ENCODE measurements at places on chromosomes 13 and 19.
A peak's percentile ranks its signal among the peaks of the same experiment; 100 is the strongest.

- no peak for DNase-seq
Observed at GRCh38 chr13:85724546-85725432, 74.4 kb downstream of the SLITRK6 start.

DNA sequence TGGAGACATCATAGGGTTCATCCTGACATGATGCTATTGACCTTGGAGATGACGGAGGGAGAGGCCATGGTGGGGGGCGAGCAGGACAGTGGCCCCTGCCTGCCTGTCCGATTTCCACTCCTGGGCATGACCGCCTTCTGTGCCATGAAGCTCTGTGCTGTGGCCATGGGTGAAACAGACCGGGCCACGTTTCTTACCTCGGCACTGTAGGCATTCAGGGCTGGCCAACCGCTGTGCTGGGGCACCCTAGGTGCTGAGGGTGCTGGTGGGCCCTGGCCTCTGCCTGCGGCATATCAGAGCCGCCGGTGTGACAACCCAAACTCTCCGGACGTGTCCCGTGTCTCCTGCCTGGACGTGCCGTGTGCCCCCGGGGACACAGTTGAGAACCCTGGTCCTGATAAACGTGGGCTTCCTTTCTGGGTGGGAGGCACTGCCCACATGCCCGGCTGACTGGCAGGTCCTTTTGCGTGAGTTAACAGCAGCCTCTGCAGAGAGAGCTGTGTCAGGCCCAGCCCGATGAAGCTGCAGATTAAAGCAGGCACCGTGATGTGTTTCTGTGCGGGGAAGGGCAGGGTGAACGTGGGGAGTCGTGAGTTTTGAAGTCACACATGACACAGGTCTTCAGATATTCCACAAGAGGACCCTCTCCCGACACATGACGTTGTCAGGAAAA is 46.5 kb downstream of the TMEM255B start:
- no peak for DNase-seq

- no peak for DNase-seq
Observed at GRCh38 chr19:31349160-31349881, at the start of gene TSHZ3. TSS of gene TSHZ3 (minus strand) at chr19:31349436. CDS start at chr19:31349219, 217 bp downstream.

DNA sequence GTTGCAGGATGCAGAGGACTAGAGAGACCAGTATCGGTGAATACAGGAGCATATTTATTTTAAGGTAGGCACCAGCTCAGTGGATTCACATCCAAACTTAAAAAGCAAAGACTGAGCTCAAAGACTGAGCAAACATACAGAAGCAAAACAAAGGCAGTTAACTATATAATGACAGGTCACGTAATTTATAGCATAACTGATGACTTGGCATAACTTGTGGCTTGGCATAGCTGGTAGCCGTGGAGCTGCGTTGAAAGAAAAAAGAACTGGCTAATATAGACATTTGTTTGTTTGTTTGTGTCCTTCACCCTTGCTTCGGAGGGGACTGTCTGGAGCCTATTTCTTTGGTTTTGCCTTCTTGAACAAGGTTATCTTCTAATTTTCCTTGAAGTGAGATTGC is 33.7 kb downstream of the ZNF493 start:
- DNase-seq = no peak

DNA sequence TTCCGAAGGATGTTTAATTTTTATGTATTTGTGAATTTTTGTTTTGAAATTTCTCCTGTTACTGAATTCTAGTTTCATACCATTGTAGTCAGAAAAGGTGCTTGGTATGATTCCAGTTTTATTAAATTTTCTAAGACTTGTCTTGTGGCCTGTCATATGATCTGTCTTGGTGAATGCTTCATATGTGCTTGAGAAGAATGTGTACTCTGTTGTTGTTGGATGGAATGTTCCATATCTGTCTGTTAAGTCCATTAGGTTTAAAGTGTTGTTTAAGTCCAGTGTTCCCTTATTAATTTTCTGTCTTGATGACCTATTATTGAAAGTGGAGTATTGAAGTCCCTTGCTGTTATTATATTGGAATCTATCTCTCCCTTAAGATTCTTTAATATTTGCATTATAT is 273.9 kb downstream of the ATP8A2 start:
- DNase-seq = no peak

DNA sequence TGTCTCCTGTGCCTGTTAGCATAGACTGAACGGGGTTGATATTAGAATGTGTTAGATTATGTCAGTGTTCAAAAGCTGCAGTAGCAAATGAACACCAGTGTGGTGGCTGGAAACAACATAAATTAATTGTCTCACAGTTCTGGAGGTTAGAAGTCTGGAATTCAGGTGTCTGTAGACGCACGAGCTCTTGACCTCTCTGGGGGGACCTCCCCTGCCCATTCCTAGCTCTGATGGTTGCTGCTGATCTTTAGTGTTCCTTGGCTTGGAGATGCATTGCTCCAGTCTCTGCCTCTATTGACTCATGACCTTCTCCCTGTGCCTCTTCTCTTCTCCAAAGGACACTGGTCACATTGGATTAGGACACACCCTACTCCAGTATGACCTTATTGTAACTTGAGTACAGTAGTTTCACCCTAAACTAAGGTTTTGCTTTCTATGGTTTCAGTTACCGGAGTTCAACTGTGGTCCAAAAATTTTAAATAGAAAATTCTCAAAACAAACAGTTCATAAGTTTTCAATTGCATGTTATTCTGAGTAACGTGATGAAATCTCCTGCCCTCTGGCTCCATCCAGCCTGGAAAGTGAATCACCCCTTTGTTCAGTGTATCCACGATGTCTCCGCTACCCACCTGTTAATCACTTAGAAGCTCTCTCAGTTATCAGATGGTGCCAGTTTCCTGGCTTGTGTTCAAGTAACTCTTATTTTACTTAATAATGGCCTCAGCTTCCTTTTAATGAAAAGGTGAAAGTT is 273.2 kb downstream of the MYO16 start:
- peak; percentile 77 for DNase-seq

DNA sequence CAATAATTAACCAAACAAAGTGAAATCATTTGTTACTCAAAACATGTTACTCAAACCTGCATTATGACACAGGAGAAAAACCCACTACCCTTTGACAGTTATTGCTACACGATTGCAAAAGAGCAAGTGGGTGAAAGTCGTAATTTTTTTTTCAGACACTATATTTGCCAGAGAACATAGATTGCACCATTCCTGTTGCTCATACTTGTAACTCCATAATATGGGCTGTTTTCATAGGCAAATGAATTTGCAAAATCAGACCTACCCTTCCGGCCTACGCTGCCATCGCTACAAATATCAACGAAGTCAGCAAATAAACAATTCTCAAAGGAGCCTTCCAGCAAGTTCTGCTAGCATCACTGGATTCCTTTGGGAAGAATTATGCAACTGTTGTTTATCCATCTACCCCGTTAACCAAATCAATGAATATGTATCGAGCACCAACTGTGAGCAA is 396.5 kb downstream of the IRS2 start:
- DNase-seq = peak; percentile 94

GRCh38 chr19:53045536-53045935 is 996 bp downstream of the ERVV-2 start:
- no peak for DNase-seq

DNA sequence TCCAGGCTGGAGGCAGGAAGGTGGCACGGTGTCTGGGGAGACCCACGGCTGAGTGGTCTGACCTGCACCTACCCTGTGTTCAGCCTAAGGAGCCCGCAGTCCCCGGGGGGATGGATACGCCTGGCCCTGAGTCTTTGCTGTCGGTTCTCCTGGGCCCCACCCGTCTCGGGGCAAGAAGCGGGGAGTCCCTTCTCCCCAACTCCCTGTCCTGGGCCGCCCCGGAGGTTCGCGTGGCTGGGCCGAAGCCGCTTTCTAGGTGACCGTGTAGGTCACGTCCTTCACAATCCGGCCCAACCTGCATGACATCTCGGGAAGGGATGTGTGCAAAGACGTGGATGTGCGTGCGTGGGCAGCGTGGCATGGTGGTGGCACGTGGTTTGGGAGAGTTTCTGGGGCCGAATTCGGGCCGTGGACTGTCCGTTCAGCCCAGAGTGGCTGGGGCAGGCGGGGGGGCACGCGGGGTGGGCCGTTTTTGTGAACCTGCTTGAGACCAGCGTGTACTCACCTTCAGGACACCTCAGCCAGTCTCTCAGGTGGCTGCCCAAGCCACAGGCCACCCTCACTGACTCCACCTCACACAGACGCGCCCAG is 103.3 kb downstream of the PTPRS start:
- DNase-seq = no peak

GRCh38 chr13:35785576-35786303 is 309.3 kb upstream of the MAB21L1 start:
- DNase-seq = no peak

GRCh38 chr13:48797761-48798160 is 144.0 kb downstream of the CYSLTR2 start:
- DNase-seq = no peak

DNA sequence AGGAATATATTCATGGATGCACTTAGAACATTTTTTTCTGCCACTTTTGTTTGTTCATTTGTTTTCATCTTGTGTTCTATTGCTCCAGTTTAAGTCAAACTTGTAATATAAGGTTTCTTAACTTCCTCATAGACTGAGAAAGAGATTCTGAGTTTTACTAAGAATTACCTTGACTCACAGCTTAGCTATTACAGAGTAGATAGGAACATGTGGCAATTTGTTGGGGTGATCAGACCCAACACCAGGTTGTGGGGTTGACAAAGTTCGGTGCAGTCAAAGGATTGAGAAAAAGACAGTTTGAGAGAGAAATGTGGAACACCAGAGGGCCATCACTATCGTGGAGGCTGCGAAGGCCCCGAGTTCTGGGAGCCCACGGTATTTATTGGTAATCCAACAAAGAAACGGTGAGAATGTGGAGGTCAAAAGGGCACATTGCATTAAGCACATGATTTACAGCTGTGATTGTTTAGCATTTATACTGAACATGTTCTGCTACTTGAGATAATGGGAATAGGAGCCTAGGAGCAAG is 2526.0 kb downstream of the PCDH9 start:
- DNase-seq = no peak

- no peak for DNase-seq
Observed at GRCh38 chr13:72023895-72024294, 156.9 kb upstream of the DACH1 start.

GRCh38 chr13:111295886-111296285 is 24.6 kb upstream of the TEX29 start:
- DNase-seq = no peak

DNA sequence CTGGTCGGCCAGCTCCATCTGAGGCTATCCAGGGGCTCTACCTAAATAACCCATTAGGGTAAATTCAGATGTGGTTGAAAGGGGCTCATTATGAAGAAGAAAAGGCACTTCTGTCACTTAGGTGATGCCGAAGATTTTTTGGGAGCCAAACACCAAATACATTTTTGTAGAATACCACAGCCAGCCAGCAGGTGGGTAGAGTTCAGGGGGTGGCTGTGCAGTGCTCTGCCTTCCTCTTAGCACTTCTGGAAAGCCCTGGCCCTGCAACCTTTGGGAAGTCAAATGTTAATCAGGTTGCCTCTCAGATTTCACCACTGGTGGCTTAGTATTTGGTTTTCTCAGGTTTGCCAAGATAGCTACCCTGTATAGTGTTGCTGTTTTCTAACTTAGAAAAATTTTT is 18.5 kb upstream of the GPR18 start:
- DNase-seq = no peak
